ENCODE measurements at places on chromosomes 16 and 17. TPM values are rescaled to one million over a fixed set of nuclear protein-coding genes. Genes with fewer than 3 reads are reported as not detected.

ST3GAL2 gene
- total RNA-seq = 32.7 TPM

DNAH17 gene
- 0.06 TPM for total RNA-seq

PDILT gene
- total RNA-seq = not detected

PRKCA gene
- 7.1 TPM for total RNA-seq

SERPINF2 gene
- 0.49 TPM for total RNA-seq

COG1 gene
- 22.9 TPM for total RNA-seq

CD79B gene
- 1.1 TPM for total RNA-seq

TBC1D26 gene
- total RNA-seq = 0.38 TPM

CA5A gene
- total RNA-seq = not detected

CES1 gene
- 0.16 TPM for total RNA-seq

ASPHD1 gene
- total RNA-seq = 0.63 TPM

NXPH3 gene
- total RNA-seq = 1.5 TPM

SCNN1B gene
- total RNA-seq = 0.32 TPM

EVPLL gene
- not detected for total RNA-seq

WFDC1 gene
- total RNA-seq = 0.32 TPM

PRSS27 gene
- 0.19 TPM for total RNA-seq

SPIRE2 gene
- total RNA-seq = 4.8 TPM

NUPR1 gene
- 5.7 TPM for total RNA-seq

SEPTIN1 gene
- total RNA-seq = not detected

Data from bladder microvascular endothelial cell (primary cell).